Kidney capillary endothelial cell (primary cell): ENCODE measurements at places on chromosomes 4 and X.

DNA sequence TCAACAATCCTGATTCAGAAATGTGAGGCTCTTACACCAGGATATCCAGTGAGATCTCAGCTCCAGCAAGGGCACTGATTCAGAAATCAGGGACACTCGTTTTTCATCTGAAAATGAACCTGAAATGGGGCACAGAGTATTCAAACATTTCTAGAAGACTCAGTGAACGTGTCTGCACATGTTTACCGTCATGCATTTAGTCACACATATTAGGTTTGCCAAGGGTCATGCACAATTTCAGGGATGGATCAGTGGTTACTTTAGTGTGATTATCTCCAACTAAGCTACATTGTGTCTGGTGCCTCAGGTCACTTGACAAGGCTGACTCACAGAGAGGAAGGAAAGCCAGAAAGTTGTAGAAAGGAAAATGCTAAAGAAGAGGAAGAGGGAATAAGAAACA lies 33.6 kb upstream of the SPANXN2 start:
- no peak for DNase-seq

- no peak for DNase-seq
Measured at GRCh38 chr4:112120021-112120420, 25.2 kb upstream of the FAM241A start.

DNA sequence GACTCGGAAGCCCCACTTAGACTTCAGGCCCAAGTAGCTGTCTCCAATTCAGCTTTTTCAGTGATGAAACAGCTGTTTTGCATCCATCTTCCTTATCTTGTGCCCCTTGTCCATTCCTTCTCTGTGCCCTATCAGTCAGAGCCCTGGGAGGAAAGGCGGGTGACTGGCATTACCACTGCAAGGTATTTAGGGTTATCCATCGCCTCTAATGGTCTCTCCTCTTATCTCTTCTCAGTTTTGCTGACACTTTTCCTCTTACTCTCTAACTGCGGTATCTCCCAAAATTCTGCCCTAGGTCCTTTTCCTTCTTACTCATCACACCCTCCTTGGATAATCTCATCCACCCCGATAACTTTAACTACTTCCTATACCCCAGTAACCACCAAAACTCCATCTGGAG lies 13.7 kb downstream of the GAB3 start:
- no peak for DNase-seq

DNA sequence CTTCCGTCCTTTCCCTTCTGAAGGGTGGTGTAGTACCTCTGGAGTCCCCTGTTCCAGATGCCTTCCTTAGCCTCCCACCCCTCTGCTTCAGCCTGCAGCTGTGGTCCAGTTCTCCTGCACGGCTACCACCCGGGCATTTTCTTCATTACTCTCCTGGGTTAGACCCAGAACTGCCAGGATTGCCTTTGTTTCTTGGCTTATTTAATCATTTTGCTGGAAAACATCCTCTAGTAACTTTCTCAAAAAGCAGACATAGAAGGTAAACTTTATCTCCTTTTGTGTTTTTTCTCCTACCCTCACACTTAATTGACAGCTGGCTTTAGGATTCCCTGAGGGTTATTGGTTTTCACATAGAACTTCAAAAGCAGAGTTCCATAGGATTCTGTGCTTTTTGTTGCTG lies 20.2 kb downstream of the ANAPC4 start:
- DNase-seq, result no peak

GRCh38 chr4:18391354-18391728 lies 369.8 kb upstream of the LCORL start:
- no peak for DNase-seq

GRCh38 chr4:3461515-3462291 lies 1.4 kb upstream of the DOK7 start:
- no peak for DNase-seq

- no peak for DNase-seq
Measured at GRCh38 chr4:145670422-145670821, 9.5 kb upstream of the C4orf51 start.

DNA sequence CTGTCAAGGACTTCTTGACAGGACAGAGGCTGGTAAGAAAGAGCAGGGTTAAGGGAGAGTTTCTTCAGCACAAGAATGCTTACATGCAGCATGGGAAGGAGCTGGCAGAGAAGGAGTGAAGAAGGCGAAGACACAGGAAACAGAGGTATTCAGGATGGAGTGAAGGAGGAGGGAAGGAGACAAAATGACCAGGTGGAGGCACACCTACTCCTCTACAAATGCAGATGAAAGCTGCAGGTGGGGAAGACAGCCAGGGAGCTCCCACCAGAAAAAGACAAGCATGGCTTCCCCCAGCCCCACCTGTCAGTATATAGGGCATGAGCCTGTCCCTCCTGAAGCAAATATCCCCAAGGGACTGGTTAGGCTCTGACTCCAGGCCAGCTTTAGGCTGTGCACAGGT lies 29.6 kb upstream of the NKRF start:
- no peak for DNase-seq

DNA sequence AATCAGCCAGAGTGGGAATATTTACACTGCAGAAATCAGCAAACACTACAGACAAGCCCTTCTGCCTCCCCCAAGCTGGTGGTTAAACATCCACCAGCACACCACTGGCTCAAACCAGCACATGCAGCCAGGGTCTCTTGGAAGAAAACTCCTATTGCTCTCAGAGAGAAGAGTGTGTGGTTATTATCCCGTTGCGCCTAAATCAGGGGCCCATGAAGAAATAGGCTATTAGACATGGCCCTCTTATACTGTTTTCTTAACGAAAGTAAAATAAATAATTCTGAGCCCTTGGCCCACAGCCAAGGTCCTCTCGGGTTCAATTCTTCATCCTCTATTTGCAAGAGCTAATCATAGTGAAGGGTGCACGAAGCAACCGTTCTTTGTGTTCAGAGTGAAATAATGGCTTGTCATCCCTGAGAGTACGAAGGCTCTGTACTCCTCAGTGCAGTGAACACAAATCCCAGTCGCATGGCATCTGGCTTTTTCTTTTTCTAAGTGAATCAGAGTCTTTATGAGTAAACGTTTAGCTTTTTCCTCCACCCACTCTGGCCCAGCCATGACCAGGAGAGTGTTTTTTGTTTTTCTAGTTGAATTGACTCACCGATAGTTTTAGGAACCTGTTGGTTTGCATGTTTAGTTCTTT lies 33.4 kb upstream of the RBM47 start:
- DNase-seq, result no peak

GRCh38 chr4:42362591-42362990 lies 34.7 kb upstream of the SHISA3 start:
- no peak for DNase-seq

DNA sequence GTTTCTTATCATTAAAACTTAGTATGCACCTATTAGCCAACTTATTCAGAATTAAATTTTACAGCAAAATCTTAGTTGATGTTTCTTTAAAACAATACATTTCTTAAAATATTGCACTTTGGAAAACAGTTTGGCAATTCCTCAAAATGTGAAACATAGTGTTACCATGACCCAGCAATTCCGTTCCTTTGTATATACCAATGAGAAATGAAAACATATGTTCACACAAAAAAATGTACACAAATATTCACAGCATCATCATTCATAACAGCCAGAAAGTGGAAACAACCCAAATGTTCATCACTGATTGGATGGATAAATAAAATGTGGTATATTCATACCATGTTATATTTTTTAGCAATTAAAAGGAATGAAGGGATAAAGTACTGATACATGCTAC lies 50.2 kb downstream of the WDR44 start:
- DNase-seq, result no peak

GRCh38 chrX:72060921-72061490 lies 70.7 kb downstream of the RTL5 start:
- peak; percentile 13 for DNase-seq

GRCh38 chr4:153832054-153832453 lies 43.2 kb upstream of the SFRP2 start:
- DNase-seq, result no peak

GRCh38 chrX:64975989-64976672 lies at the start of gene ZC4H2:
Gene ZC4H2 (minus strand): TSS chrX:64976450. CDS start chrX:64976377, 73 bp downstream.
- DNase-seq, result peak; percentile 47

DNA sequence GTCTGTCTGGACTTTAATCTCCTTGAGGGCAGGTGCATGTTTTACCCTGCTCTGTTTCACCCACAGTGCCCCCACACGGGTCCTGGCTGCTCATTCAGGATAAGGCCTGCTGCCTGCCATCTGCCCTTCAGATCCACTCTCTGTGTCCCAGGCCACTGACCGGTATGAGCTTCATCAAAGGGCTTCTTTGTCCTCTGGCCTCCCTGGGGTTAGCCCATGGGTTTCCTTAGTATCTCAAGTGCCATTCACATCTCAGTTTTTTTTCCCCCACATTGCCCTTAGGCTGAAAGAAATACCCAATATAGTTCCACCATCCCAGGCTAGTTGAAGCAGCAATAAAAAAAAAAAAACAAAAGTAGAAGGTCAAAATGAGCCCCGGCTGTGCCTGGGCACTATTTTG lies 9.3 kb downstream of the CD99L2 start:
- no peak for DNase-seq

DNA sequence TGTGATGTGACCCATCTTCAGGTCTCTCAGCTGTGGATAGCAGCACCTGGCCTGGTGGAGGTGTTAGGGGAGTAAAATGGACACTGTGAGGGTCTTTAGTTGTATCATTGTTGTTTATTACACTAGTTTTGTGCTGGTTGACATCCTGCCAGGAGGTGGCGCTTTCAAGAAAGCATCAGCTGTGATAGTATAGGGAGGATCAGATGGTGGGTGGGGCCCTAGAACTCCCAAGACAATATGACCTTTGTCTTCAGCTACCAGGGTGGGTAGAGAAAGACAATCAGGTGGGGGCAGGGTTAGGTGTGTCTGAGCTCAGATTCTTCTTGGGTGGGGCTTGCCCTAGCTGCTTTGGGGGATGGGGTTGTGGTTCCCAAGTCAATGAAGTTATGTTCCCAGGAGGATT lies 162.8 kb downstream of the PPP1R2C start:
- no peak for DNase-seq
